Cardiac fibroblast (primary cell): ENCODE measurements at places on chromosomes 4 and X.
A peak's percentile ranks its signal among the peaks of the same experiment; 100 is the strongest.

- peak; percentile 85 for DNase-seq
These were observed 23.8 kb upstream of the PLK4 start for GRCh38 chr4:127856813-127857447.

DNA sequence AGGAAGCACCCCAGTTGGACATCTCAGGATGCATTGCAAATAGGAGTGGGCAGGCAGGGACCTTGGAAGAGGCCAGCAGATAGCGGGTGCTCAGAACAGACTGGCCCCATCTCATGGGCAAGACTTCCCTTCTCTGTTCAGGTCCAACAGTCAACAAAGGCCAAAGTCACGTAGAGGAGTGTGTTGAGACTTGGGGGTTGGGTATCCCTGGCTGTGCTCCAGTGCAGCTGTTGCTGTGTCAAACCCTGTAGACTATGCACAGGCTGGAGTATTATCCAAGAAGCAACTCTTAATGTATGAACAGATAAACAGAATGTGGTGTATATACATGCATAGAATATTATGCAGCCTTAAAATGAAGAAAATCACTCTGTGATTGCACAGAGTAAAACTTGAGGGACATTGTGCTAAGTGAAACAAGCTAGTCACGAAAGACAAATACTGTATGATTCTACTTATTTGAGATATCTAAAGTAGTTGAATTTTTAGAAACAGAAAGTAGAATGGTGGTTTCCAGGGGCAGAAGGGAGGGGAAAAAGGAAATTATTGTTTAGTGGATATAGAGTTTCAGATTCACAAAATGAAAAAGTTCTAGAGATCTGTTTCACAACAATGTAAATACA is 192.1 kb upstream of the LCORL start:
- DNase-seq: no peak

DNA sequence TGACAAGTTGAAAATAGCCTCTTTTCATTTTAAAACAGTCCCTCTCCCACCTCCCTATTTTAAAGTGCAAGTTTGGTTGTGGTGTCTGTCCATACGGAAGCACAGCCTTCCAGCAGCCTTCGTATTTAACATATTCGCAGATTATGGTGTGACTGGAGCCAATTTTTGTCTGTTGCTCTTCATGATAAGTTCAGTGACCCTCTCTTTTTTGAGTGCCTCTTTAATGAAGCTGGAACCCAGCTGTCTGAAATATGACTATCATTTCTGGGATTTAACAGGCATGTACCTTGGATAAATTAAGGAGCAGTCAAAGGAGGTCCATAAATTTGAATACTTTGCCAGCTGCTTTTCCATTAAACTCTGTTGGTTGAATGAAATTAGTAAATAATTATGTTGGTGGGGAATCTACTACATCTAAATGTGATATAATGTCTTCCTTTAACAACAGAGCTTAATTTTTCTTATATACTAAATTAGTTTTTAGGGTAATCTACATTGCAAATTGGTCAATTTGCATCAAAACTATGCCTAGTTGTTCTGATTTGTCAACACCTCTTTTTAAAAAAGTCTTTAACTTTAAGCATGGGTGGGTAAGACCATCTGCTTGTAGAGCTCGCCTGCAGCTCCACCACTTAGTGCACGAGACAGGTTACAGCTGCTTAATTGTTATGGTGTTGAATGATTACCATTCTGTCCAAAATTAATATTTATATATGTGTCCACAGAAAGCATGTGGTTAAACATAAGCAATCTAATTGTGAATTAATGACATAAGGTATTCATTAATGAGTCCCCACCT is 216.6 kb downstream of the DCTD start:
- no peak for DNase-seq

DNA sequence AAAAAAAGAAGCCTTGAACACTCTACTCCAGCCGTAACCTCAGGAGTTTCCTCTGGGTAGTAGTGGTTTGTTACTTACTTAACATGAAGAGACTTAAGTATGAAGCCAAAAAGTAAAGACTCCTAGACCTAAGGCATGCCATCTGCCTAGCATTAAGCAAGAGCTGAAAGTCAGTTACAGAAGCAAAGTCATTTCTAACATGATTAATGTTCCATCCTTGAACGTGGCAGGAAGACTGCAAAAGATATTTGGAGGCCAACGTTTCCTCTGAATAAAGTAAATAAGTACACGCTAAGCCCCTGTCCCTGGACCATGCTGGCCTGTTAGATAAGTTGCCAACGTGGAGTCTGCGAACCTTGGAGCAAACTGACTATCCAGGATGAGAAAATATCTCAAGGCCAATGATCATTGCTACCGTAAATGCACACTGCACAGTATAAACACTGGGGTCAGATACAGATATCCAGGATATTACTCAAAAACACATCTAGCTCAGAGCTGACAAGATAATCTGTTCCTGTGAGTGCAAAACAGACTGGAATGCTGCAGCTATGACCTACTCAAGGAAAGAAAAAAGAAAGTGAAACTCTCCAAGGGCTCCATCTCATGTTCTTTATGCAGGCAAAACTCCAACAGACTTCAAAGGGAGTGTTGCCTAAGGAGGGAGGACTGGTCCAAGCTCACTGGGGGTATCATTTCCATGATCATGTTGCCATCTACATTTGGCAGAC is 255.8 kb downstream of the COL25A1 start:
- DNase-seq: peak; percentile 72

- peak; percentile 82 for DNase-seq
These were observed 90.7 kb downstream of the PALLD start for GRCh38 chr4:168587411-168588125.

DNA sequence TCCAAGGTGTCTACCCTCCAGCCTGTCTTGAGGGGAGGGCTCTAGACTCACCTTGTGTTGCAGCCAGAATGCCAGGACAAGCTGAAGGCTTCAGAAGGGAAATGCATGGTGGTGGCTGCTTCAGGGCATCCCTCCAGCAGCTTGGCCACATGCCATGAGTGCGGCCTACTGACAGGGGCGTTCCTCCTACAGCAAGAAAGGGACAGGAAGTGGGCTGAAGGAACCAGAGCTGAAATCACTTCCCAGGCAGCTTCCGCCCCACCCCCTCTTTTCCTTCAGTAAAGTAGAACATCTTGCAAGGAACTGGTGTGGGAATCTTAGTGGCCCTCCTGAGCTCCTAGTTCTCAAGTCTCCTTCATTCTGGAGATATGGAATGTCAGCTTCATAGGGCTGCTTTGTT is 167.5 kb upstream of the DGKK start:
- DNase-seq: peak; percentile 43

DNA sequence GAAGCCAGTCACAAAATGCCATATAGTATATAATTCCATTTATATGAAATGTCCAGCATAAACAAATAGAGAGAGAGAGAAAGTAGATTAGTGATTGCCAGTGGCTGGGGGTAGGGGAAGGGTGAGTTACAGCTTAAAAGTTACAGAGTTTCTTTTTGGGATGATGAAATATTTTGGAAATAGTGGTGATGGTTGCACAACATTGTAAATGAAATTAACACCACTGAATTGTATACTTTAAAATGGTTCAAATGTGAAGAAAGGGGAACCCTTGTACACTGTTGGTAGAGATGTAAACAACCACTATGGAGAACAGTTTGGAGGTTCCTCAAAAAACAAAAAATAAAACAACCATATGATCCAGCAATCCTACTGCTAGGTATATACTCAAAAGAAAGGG is 131.2 kb upstream of the GPC4 start:
- DNase-seq: no peak

- DNase-seq: no peak
These were observed 158.9 kb downstream of the KDM6A start for GRCh38 chrX:45031830-45032378.

- no peak for DNase-seq
These were observed 24.5 kb downstream of the HCCS start for GRCh38 chrX:11135564-11136185.

- no peak for DNase-seq
These were observed 10.9 kb upstream of the TBC1D14 start for GRCh38 chr4:6898763-6899162.

GRCh38 chr4:3689006-3689405 is 77.2 kb upstream of the ADRA2C start:
- DNase-seq: no peak

GRCh38 chr4:118337954-118338353 is 14.8 kb downstream of the PRSS12 start:
- DNase-seq: no peak

DNA sequence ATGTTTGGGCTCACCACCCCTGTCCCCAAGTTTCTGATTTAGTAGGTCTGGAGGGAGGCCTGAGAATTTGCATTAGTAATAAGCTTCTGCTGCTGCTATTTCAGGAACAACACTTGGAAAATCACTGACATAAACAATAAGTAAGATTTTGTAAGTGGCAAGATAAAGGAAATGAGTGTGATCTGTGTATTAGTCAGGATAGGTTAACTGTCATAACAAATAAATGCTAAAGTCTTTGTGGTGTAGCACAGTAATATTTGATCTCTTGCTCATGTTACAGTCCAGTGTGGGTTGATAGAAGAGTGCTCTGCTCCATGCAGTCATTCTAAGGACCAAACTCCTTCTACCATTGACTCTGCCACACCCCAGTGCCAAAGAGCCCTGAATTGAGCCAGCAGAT is 67.0 kb downstream of the NHS start:
- DNase-seq: peak; percentile 59

GRCh38 chr4:3720466-3720865 is 45.7 kb upstream of the ADRA2C start:
- no peak for DNase-seq

- DNase-seq: peak; percentile 14
These were observed 184.7 kb upstream of the ZCCHC13 start for GRCh38 chrX:74119016-74119910.

DNA sequence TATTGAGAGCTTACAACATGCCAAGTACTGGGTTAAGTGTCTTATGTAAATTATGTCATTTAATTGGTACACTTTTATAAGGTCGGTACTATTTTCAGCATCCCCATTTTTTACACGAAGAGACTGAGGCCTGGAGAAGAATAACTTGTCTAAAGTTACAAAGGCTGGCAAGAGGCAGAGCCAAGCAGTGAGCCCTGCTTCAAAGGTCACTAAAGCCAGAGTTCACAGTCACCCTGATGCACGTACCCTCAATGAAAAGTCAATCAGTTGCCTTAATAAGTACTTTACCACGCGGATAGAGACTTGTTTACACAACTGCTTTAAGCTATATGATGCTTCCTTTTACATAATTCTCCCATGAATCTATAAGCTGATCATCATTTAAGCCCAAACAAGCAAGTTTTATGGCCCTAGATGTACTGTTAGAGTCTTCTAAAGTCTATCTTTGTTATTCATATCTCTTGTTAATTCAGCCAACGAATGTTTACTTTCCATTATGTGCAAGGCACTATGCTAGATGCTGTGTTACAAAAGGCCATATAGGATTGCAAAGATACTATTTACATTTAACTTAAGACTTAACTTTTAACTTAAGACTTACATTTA is 57.4 kb downstream of the SEL1L3 start:
- DNase-seq: no peak

- peak; percentile 95 for DNase-seq
These were observed 169.8 kb upstream of the GALNT7 start for GRCh38 chr4:172998527-172999469.

GRCh38 chr4:11106759-11107158 is 321.9 kb downstream of the HS3ST1 start:
- peak; percentile 10 for DNase-seq

- DNase-seq: no peak
These were observed 157.0 kb downstream of the TSPAN5 start for GRCh38 chr4:98501383-98501782.

DNA sequence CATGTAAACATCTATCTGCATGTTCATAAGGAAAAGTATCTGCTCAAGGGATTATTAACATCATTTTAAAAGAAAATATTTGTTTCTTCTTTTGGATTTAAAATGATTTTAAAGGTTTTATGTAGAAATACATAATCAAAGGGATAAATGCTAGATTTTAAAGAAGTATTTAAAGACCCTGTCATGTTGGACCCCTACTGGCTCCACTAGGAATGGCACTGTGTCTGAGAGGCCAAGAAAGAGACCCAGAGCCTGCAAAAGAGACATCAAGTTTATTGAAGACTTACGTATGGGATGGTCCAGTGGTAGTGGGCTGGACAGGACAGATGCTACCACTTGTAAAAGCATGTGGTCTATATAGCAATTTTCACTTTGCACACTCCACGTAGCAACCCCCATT is 78.7 kb upstream of the PCDH18 start:
- peak; percentile 42 for DNase-seq

DNA sequence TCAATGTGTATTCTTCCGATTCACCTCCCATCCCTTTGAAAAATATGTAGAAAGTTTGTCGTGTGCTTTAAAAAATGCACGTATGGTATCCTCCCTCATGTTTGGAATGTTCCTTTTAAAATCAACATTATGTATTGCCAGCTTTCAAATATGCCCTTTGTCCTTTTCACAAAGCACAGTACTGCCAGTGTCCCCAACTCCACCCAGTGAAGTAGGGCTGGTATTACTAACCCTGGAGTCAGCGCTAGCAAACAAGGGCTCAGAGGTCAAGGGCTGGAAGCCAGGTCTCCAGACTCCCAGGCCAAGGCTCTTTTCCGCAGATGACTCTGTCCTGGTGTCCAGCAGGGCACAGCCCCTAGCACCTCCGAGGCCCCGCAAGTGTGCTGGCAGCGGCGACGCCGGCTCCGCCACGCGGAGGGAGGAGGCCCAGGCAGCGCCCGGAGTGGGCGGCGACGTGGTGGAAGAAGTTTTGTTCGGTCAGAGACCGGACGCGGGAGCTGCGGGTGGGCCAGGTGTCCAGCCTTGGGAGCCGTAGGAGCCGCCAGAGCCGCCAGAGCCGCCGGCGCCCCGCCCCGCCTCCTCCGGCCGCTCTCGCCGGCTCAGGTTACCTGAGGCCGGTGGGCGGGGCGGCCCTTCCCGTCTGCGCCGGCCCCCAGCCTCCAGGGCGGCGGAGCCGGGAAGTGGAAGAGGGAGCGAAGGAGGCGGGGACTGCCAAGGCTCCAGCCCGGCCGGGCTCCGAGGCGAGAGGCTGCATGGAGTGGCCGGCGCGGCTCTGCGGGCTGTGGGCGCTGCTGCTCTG is at the start of gene IL13RA1:
Gene IL13RA1, plus strand, starts transcription at position 720 of the 799 bp plus-strand sequence. Its CDS starts 33 bp downstream, at position 753.
- peak; percentile 90 for DNase-seq

DNA sequence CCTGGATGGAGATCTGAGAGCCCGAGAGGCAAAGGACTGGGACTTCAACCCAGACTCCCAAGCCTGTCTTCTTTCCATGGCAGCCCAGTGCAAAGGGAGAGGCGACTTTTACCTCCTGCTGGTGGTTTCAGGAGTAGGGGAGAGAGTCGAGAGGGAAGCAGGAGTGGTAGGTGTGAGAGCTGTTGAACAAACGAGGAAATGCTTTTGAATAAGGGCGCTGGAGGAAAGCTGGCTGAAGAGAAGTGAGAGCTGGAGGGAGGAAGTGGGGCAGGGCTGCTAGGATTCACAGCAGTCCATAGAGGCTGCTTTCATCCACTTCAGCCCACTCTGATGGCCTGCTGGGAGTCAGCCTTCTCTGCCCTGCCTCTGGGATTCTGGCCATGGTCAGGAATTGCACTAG is 81.8 kb upstream of the EFNB1 start:
- no peak for DNase-seq
